ENCODE measurements at places on chromosomes 7 and 10.

DNA sequence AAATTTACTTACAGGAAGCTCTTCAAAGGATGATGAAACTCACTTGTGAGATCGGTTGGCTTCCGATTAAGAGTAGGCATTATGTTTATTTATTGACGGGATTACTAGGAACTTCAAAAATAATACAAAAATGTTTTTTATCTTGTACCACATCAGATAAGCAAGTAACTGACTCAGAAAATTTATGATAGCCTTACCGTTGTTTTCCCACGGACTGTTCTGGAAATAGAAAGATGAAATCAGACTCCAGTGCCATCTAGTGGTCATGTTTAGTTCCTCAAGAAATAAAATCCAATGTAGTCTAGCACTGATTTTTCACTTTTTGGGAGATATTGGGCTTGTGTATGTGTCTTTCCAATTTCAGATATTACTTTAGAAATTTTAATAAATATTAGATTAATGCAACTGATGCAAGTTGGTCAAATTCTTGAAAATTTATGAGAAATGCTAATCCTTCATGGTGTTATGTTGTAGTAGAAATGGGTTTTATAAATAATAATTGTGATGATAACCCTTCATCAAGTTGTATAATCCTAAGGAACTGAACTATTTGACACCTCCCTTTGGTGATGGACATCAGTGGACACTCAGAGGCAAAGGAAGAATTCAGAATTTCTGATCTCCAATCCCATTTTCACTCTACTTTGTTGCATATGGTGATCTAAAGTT, 168.8 kb downstream of the TMEM26 start:
- no peak for DNase-seq

GRCh38 chr10:69456880-69457693, 5.8 kb downstream of the TSPAN15 start:
- no peak for DNase-seq

- DNase-seq: no peak
Measured at GRCh38 chr7:1106793-1107421, 19.0 kb downstream of the GPER1 start.

DNA sequence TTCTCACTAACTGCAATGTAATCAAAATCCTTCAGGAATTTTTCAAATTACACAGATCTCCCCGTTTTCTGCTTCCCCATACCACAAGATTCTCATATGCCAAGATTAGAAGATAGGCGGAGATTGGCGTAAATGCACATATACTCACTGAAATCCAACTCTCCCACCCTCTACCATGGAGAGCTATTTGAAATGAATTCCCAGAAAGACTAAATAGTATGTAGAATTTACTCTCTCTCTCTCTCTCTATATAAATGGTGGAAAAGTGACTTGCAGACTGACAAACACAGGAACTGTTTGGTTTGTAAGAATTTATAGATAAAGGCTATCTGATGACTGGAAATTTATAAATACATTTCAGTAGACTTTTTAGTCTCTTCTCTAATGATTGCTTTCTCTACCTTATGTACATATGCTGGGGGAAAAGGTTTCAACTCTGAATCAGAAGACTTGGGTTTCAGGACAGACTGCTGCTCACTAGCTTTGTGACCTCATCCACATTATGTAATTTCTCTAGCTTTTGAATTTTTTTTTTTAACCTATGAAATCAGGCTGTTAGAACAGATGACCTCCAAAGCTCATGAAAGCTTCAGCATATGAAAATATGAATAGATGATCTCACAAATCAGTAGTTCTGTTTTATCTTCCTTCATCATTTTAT, 67.8 kb upstream of the CSTF2T start:
- no peak for DNase-seq

DNA sequence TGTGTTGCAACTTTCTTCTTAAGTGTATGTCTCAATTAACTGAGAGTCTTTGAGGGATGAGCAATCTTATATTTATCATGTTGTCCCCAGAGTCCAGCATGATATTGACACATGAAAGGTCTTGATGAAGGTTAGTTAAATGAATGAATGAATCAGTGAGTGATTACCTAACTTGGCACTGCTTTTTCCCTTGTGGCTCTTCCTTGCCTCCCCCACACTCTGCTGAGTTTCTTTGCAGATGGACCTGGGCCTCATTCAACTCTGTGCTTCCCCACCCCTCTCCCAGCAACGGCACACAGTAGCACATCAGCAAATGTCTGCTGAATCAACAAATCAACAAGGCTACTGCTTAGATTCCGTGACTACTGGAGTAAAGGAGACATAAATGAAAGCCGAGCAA, 235.1 kb upstream of the CXCL12 start:
- DNase-seq: no peak

DNA sequence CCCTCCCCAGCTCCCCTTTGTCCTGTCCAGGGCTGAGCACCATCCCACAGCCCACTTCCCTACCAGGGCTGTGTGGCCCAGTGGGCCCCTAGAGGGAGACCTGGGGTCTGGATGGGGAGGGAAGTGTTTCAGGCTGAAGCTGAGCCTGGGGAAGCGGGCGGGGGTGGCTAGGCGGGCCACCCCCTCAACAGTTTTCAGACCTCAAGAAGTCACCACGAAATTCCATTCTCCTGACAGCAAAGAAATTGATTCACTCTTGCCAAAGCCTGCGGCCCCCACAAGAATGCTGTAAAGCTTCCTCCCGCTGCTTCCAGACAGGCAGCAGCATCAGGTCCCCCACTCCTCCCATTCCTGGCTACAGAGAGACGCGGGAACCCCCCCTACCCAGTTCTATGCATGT, 2.5 kb upstream of the LFNG start:
- no peak for DNase-seq

- DNase-seq: no peak
Measured at GRCh38 chr10:5502571-5503476, 3.5 kb upstream of the CALML5 start.

DNA sequence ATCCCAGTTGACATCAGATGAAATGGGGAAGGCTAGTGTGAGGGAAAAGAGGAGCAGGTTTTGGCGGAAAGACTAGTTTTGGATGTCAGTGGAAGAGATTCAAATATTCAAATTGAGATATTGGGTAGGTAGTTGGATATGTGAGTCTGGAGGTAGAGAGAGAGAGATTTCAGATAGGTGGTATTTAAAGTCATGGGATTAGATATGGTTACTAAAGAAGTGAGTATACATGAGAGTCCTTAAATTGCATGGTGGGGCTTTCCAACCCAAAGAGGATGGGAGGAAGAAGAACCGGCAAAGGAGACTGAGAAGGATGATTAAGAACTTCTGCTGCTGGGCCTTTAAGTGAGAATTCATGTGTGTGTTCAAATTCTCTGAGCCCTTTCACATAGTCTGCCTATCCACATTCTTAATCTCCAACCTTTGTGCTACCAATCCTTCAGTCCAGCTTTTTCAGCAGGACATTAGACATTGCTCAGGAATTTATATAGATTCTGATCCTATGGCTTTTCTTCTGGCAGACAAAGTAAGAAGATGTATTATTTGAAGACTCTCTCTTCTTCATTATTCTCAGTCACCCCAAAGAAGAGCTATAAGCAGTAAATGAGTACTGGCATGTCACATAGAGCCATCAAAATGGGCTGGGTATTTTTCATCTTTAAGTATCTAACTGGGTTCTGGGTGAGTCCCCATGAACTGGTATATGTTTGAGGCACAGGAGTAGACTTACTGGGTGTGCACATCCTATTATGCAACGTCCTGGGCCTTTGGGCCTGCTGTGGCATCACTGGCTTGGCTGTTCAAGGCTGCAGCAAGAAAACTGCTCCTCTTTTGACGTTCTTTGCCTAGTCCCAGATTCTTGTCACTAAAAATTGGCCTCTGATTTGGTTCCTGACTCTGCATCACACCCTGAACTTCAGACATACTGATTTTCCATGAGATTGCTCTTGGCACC, 33.6 kb downstream of the ST7 start:
- DNase-seq: no peak

- no peak for DNase-seq
Measured at GRCh38 chr10:5413012-5413938, 918 bp downstream of the NET1 start.

DNA sequence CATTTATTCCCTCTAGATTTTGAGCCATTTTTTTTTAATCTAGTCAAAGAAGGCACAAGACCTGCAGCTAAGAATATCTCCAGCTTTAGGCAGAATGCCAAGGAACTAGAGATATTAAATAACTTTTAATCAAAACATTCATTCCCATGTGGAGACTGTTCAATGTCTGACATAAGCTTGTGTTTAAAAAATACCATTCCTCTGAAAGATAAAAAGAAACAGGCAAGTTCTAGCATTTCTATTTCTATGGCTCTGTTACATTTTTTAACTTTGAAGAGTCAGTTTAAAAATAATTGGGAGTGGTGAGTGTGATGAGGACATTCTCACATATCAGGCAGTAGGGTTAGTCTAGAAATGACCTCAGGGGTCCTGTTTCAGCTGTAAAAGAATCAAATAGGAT, 48.0 kb downstream of the RHOBTB1 start:
- DNase-seq: no peak

- no peak for DNase-seq
Measured at GRCh38 chr10:21172542-21172929, 275.4 kb upstream of the NEBL start.

- DNase-seq: no peak
Measured at GRCh38 chr7:5708271-5708670, 73.2 kb downstream of the RNF216 start.

DNA sequence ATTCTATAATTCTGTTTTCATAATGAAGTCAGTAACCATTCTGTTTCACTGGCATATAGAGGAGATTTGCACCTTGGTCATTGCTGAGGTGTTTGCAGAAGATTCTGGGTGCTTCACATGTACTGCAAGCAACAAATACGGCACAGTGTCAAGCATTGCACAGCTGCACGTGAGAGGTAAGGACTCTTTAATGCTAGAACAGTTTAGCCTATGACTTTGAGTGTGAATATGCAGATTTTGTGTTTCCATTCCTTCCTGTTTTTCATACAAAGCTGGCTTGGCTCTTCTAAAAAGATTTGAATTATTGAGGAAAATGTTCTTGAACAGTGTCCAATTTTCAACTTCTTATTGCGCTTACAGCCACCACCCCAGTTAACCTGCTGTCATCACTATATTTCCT, 56.4 kb downstream of the MYPN start:
- DNase-seq: no peak

DNA sequence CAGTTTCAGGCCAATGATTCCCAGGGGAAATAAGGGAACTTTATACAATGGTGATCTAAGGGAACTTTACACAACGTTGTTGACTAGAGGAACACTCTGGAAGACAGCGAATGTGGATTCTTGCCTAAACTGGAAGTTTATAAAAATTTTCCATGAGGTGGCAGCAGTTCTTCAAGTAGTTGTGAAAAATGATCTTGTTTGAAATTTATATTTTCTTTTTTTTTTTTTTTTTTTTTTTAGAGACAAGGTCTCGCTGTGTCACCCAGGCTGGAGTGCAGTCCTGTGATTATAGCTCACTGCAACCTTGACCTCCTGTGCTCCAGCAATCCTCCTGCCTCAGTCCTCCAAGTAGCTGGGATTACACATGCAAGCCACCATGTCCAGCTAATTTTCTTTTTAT, 32.1 kb upstream of the GTF2I start:
- no peak for DNase-seq

DNA sequence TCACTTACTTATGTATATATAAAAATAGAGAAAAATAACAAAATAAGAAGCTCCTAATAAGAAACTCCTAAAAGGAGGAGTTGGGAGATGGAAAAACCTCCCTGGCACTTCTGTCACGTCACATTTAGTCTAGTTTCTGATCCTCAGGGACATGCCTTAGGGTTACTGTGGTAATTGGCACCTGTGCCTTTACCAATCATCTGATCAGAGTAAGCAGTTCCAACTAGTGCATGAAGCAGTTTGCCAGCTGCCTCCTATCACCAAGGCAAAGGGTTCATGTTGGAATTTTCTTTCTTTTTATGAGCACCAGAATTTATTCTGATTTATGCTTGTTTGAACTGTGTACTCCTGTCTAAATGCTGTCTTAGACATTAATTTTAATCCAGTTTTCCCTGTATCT, 49.9 kb downstream of the ARL4A start:
- no peak for DNase-seq

GRCh38 chr10:102117391-102118159, 2.6 kb downstream of the LDB1 start:
- peak; percentile 36 for DNase-seq

- no peak for DNase-seq
Measured at GRCh38 chr10:78936412-78937342, 132.1 kb upstream of the ZMIZ1 start.
